ENCODE measurements at places on chromosomes 2 and 18.

DNA sequence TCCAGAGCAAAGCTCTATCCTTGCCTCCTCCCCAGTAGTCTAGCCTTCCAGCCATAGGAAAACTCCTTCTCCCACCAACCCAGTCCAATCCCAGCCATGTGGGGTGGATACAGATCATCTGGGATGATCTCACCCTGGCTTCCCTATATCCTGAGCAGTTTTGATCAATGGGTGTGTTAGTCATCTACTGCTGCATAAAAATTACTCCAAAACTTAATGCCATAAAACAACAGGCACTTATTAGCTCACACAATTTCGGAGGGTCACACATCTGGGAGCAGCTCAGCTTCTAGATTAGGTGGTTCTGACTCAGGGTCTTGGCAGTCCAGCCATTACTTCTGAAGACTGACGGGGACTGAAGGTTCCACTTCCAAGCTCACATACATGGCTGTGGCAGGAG, 190.4 kb downstream of the SPP2 start:
- DNase-seq = no peak

GRCh38 chr18:28961669-28962228, 784.8 kb upstream of the CDH2 start:
- no peak for DNase-seq

DNA sequence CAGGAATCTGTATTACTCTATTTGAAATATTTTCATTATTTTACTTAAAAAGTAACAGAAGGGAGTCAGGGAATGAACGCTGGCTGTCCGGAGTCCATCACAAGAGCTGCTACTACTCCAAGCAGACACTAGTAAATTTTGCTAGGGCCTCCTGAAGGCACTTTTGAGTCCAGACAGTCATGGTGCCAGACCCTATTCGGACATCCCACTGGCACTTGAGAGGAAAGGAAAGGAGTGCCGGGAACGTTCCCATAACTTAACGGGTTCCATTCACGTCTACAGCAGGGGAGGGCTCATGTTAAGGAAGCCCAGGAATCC, 563 bp upstream of the GMCL1 start:
- no peak for DNase-seq

DNA sequence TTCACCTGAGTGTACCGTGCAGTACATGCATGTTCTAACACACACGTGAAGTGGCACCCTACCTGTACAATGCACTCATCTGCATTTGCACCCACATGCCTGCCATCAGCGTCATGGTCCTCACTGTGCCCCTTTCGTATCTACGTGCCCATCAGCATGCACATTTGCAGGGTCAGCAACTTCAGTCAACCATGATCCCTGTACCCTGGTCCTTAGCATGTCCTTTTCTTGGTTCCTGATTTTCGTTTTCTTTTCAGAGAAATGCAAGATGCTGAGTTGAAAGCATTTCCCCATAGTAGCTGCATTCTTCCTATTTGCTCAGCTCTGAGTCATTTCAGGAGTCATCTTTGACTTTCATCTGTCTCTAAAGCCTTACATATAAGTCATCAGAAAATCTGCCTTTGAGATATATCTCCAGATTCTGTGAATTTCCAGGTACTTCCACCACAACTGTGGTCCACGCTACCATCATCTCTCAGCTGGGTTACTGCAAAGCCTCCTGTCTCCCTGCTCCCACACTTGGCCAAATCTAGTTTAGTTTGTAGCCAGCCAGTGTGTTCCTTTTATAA, 14.7 kb upstream of the PUM2 start:
- peak; percentile 95 for DNase-seq

DNA sequence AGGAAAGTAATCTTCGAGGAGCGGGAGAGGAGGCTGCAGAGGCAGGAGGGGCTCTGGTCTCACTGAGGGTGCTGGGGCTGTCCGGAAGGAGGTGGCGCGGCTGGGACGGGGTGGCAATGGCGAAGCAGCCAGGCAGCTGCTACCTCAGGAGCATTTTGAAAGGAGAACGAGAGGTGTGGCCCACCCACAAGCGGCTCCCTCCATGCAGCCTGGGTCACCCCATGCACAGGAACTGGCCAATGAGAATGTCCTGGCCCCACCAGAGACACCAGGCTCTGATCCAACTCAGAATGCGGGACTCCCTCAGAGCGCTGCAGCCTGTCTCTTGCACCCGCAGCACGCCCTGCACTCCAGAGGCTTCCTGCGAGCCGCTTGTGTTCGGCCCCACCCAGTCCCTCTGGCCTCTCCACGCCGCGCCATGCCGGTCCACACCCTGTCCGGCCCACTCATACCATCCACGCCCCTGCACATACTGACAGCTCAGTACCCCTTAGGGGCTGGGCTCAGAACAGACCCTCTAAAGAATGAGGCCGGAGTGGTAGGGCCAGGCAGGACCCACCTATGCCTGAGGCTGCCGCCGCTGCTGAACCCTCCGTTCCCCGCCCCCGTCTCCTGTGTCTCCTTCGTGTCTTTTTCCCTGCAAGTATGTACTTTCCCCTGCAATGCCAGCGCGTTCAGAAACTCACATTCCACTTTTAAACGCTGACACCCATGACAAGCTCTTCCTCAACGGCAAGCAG, 6.4 kb upstream of the BOK start:
- no peak for DNase-seq

DNA sequence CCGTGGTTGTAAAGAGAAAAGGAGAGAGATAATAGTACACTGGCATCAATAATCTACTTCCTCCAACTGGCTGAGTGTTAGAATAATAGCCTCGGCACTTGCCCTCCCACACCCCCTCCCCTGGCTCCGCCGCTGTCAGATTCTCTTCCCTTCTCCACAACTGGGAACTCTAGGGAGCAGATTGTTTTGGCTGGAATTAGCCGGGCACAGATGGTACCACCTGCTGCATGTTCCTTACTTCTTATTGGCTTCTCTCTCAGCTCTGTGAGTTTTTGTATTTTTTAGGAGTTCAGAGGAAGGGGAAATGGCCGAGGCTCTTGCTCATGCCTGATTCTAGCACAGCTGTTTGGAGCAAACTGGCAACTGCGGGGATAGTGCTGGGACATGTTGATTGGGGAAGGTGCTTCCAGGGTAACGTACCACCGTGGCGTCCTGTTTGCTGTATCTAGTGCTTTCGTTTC, 140.0 kb downstream of the ZEB2 start:
- no peak for DNase-seq

- no peak for DNase-seq
Observed at GRCh38 chr2:222319586-222320435, 21.0 kb upstream of the PAX3 start.

DNA sequence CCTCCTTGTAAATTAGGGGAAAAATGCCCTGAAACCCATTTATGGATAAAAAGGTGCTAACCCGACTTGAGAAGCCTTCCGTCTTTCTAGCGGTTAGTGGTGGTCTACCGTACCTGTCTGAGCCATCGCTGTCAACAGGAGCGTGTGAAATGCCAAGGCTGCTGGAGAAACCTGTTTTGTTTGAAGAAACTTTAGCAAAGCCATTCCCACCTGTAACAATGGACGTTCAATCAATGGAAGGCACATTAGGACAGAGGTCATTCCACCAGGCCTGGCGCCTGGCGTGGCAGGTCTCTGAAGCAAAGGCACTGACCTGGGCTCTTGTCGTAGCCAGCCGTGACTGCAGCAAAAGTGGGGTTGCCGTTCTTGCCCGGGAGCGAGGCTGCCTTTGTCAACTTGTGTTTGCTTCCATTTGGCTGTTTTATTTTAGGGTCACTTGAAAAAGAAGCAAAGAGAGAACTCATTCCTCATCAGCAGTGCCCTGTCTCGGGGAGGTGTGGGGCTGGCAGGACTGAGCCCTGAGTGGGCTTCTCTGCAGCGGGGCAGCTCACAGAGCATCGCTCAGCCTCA, 47.2 kb downstream of the ZAP70 start:
- DNase-seq = no peak

DNA sequence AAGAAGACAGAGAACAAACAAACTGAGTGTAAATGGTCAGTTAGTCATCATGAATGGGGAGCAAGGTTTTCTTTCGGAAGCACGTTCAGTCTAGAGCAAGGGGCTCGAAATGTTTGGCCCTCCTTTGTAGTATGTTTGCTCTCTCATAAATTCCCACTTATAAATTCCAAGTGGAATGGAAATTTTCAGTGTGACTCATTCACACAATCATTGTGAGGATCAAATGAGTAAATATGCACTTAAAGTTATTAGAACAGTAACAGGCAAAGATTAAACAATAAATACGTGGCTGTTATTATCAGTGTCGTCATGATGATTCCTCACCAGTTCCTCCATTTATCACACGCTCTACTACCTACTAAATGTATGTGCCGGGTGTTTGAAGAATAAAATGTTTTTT, 10.5 kb downstream of the CNGA3 start:
- DNase-seq = no peak

DNA sequence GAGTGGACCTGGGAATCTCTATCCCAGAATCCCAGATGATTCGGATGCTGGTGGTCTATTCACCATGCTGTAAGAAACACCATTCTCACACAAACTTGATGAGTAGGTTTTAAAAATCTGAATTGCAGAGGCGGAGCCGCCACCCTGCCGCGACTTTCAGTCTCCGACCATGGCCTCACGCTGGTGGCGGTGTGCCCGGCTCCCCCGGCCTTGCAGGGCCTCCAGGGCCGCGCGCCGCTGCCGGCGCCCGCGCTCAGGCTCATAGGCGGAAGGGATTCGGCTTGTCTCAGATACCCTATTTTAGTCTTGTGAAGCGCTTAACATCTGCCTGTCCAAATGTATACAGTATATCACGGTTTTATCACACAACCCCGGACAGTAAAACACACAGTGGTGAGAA, 2.6 kb upstream of the PPM1B start:
- DNase-seq = no peak

DNA sequence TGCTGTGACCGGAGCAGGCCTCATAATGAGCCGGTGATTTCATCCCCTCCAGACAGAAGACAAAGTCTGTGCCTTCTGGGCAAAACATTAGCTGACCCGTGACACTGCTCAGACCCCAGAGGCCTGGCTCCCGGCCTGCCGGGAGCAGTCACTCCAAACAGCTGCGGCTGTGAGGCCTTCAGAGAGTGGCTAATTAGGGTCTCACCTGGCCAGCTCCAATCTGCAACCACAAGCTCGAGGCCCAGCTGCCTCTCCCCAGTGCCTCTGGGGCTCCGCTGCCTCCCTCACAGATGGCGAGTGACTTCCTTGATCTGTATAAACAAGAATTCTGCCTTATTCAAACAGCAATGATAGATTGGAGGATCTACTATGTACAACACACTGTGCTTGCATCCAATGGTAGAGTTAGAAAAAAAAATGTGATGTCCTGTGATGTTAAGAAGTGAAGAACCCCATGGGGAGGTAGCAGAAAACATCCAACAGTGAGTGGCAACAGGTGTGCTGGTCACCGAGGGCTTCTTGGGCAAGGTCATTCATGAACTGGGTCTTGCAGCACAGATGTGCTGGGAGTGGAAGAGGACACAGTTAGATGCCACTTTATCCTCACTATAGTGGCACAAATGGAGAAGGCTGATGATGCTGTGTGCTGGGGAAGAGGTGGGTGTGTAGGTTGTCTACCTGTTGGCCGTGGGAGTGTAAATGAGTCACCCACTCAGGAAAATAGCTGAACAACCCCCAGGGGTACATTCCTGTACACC, 98.2 kb upstream of the ASAP2 start:
- no peak for DNase-seq

GRCh38 chr18:25077038-25077943, 274.7 kb downstream of the ZNF521 start:
- DNase-seq = no peak

DNA sequence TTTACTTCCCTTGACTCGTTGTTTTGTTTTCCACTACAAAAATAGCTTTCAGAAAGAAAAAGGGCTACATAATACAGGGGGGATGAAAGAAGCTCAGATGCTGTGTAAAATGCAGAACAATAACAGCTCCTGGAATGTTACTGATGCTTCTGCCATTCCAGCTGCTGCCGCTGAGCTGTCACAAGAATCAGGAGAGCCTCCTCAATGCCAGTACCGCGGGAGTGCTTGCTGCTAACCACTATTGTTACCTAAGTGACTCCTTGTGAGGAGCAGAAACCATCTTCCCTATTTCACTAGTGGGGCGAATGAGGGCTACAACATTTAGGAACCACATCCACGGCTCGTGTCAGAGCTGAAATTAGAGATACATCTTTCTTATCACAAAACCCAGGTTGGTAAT, 384.8 kb downstream of the GALR1 start:
- DNase-seq = no peak

GRCh38 chr2:29367986-29368658, 252.9 kb downstream of the CLIP4 start:
- no peak for DNase-seq

DNA sequence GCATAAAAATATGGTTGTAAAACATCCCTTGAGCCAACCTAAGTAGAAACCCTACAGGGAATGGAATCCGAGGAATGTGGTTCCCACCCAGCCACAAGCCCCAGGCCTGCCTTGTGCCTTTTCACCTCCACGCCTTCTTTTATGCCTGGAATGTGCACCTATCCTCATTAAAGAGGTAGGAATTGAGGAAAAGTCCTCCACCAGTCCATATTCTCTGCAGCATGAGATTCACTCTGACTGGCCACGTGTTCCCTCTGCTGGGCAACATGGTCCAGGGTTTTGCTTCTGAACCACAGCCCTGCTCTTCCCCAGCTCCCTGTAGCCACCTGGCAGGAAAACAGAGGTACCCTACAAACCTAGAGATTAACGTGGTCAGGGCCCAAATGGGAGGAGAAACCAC, 787.9 kb upstream of the RAB6C start:
- DNase-seq = no peak
